ENCODE measurements at places on chromosomes 7 and 10. TPM values are rescaled to one million over a fixed set of nuclear protein-coding genes. Genes with fewer than 3 reads are reported as not detected.

DLG5 gene
- 8.9 TPM for total RNA-seq

GRCh38 chr10:95697429-95697828, 3.7 kb upstream of the TCTN3 start:
- peaks cover 13% of the 10 kb centered on the region for H3K4me1 ChIP-seq
- H3K27me3 ChIP-seq, result no peaks in the 10 kb centered on the region
- H3K27ac ChIP-seq, result no peak overlapping the region
- no peak overlapping the region for H3K4me3 ChIP-seq

GRCh38 chr10:88437411-88437810, 145.7 kb downstream of the RNLS start:
- H3K36me3 ChIP-seq, result no peaks in the 10 kb centered on the region
- no peak overlapping the region for H3K27ac ChIP-seq
- no peak overlapping the region for H3K4me3 ChIP-seq
- no peak for DNase-seq
- H3K27me3 ChIP-seq, result no peaks in the 10 kb centered on the region

GRCh38 chr7:19294619-19295018, 149.4 kb upstream of the FERD3L start:
- no peaks in the 10 kb centered on the region for H3K4me1 ChIP-seq
- H3K27ac ChIP-seq, result no peak overlapping the region
- DNase-seq, result no peak
- no peaks in the 10 kb centered on the region for H3K27me3 ChIP-seq

DNA sequence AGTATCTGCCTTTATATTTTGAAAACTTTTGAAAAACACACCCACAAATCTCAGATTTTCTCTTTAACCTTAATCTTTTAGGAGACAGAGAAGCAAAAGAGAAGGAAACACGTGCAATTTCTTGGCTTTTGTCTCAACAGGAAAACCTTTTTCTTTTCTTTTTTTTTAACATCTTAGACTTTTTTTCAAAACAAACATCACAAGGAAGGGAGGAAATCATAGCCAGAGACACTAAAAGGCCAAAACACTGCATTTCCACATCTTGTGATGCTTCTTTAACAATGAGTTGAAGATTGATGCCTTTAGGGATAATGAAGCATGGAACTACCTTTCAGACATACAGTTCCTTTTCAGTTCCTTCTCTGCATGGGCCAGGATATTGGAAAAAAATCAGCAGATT, 136.6 kb upstream of the NRBF2 start:
- H3K27ac ChIP-seq, result no peak overlapping the region
- peaks cover 12% of the 10 kb centered on the region for H3K4me1 ChIP-seq
- peaks cover 47% of the 10 kb centered on the region for H3K27me3 ChIP-seq
- H3K4me3 ChIP-seq, result no peak overlapping the region
- no peak for DNase-seq

DNA sequence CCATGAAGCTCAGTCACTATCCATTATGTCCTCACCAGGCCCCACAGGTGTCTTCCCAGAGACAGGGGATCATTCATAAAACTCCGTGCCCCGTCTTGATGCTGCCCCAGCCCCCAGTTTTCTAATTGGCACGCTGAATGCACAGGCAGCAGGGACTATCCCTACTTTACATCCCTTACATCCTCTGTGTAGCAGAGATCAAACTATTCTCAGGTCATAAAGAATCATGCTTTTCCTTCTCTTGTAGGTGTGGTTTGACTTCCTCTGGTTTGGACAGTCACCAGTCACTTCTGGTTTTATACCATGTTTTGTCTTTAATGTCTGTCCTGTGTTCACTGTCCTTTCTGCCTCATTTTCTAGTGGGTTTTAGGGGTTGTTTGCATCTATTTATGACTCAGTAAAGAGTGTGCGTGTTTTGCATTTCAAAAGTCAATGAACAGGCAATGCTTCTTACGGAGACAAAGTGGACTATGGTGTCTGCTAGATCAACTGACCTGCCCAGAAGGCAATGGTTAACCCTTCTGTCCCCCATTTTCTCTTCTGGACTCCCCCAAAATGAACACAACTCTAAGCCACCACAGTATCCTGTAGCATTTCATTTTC, 140.4 kb upstream of the NPVF start:
- no peaks in the 10 kb centered on the region for H3K36me3 ChIP-seq
- H3K27me3 ChIP-seq, result peaks cover 5% of the 10 kb centered on the region
- H3K27ac ChIP-seq, result no peak overlapping the region

GRCh38 chr7:20288036-20288435, 42.7 kb upstream of the ITGB8 start:
- H3K36me3 ChIP-seq, result no peaks in the 10 kb centered on the region
- no peaks in the 10 kb centered on the region for H3K27me3 ChIP-seq
- no peak for DNase-seq
- no peak overlapping the region for H3K4me3 ChIP-seq
- H3K4me1 ChIP-seq, result no peaks in the 10 kb centered on the region
- no peak overlapping the region for H3K27ac ChIP-seq

GRCh38 chr10:114576716-114577115, 81.4 kb downstream of the ABLIM1 start:
- DNase-seq, result no peak
- H3K27ac ChIP-seq, result peak overlapping the region; percentile 67
- no peaks in the 10 kb centered on the region for H3K27me3 ChIP-seq
- H3K36me3 ChIP-seq, result peaks cover 27% of the 10 kb centered on the region

DNA sequence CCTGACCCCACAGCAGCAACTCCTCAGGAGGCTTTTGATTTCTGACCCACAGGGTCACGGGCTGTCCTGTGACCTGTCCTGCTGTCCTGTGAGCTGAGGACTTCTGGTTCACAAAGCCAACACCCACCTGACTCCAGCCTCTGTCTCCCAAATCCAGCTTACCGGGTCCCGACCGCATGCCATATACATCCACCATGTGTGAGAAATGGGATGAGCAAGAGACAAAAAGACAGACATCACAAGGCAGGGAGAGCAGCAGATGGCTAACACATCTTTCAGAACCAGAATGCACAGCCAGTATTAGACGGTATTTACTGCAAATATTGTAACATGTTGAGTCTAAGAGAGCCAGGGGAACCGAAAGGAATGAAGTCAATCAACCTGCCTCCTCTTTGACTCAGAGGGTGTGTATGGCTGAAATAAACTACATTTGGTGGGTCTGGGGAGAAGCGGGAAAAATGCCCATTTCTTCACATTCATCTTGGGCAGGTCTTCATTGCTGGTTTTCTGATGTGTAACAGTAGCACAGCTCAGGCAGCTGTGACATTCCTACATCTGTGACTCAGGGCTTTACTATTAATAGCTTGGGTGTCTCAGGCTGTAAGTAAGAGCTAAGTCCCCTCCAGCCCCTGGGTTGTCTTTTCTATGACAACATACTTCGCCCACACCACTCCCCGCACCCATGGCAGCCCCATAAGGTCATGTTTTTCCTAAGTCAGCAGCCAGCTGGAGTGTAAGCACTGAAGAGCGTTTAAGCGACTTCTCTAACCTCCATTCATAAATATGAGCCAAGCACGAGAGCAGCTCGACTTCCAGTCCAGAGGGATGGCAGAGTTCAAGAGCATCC, 25.0 kb downstream of the ABLIM1 start:
- H3K27me3 ChIP-seq, result no peaks in the 10 kb centered on the region
- peaks cover 90% of the 10 kb centered on the region for H3K4me1 ChIP-seq

DNA sequence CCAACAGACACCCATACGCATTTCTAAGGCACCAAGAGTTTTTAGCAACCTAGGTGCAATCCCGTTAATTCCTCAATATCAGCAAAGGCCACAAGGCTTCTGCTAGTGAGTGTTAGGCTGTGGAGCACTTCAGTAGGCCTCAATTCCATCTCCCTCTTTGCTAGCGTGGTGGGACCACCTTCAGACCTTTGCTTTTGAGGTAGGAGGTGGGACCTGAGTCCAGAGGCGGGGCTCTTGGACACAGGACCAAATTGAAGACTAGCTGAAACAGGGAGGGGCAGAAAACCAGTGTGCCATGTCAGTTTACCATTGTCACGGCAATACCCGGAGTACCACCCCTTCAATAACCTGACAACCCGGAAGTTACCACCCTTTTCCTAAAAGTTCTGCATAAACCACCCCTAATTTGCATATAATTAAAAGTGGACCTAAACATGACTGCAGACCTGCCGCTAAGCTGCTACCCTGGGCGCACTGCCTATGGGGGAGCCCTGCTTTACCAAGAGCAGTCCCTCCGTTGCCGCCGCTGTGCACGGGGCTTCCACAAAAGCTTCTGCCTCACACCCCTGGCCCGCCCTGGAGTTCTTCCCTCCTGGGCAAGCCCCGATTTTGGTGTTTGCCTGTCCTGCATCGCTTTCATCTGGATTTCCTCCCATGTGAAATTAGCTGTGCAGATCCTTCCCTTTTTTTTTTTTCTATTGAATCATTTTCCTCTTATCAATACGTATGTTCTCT, 41.1 kb upstream of the EN2 start:
- H3K36me3 ChIP-seq, result no peaks in the 10 kb centered on the region
- H3K4me3 ChIP-seq, result no peak overlapping the region
- no peaks in the 10 kb centered on the region for H3K4me1 ChIP-seq
- no peak overlapping the region for H3K27ac ChIP-seq
- no peak for DNase-seq

- peaks cover 80% of the 10 kb centered on the region for H3K4me1 ChIP-seq
- H3K36me3 ChIP-seq, result no peaks in the 10 kb centered on the region
- H3K27ac ChIP-seq, result peak overlapping the region; percentile 81
- no peak overlapping the region for H3K4me3 ChIP-seq
- DNase-seq, result no peak
These were observed 108.3 kb downstream of the EGFR start for GRCh38 chr7:55127135-55127551.

DNA sequence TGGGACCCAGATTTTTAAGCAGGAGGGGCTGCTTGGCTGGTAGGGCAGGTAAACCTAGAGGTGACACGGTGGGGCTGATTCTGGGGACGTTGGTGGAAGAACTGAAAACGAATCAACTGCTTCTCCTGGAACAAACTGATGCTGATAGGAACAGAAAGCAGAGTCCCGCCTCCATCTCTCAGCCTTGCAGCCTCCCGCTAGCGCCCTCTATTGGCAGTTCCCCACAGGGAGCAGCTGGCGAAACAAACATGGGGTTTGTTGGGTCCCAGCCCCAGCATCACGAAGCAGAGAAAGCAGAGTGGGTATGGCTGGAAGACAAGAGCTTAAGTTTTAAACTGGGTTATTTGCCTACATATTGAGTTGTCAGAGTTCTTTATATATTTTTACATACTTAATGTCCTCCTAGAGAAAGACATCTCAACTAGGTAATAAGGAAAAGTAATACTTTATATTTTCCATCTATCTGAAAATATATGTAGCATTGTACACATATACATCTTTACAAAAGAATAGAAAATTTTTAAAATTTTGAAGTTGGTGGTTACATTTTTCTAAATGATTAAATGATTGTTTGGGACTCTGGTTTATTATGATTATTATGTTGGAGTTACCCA, 42.3 kb upstream of the FOXI2 start:
- no peak for DNase-seq
- H3K27ac ChIP-seq, result no peak overlapping the region
- H3K36me3 ChIP-seq, result no peaks in the 10 kb centered on the region
- no peaks in the 10 kb centered on the region for H3K4me1 ChIP-seq

- no peak overlapping the region for H3K27ac ChIP-seq
- DNase-seq, result no peak
- H3K36me3 ChIP-seq, result no peaks in the 10 kb centered on the region
- no peaks in the 10 kb centered on the region for H3K4me1 ChIP-seq
- H3K4me3 ChIP-seq, result no peak overlapping the region
These were observed 455.7 kb downstream of the DGKB start for GRCh38 chr7:14446829-14447228.

DNA sequence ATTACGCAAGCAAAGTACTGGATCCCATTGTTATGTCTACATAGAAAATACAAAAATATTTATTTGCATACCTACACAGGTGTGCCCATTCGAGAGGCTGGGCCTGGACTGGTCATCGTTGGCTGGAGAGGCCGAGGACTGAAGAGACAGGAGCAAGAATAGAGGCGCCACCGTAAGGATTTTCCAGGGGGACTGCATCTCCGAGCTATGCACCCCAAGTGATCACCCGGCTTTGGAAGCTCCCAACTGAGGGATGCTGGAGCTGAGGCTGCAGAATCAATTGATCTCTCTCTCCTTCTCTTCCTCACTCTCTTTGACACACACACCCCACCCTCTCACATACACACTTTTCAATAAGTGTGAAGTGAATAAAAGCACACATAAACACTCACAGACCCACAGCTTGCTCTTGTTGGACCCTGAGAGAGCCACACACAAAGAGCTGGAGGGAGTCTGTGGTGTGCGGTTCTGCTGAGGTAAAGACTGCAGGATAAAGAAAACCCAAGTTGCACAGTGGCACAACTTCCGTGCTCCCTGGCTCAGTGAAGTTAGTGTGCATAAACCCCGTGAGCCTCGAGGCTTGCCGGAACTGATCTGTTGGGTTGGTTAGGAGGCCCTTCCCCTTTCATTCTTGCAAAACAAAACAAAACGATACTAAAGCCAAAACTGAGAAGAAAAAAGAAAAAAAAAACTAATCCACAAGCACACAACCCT, at the start of gene AOAH:
Gene AOAH (minus strand): TSS at position 544 of the 714 bp plus-strand sequence. CDS start 346 bp downstream, at position 198.
- H3K27ac ChIP-seq, result peak within 1 kb of the TSS; percentile 9
- H3K27me3 ChIP-seq, result no peaks in the 10 kb centered on the region
- DNase-seq, result peak; percentile 55
- no peaks in the 10 kb centered on the region for H3K36me3 ChIP-seq
- peak within 1 kb of the TSS; percentile 34 for H3K4me3 ChIP-seq

GRCh38 chr7:15855525-15856109, 169.1 kb upstream of the MEOX2 start:
- DNase-seq, result no peak
- H3K27me3 ChIP-seq, result no peaks in the 10 kb centered on the region
- peak overlapping the region; percentile 52 for H3K27ac ChIP-seq
- no peaks in the 10 kb centered on the region for H3K36me3 ChIP-seq
- H3K4me3 ChIP-seq, result no peak overlapping the region

DNA sequence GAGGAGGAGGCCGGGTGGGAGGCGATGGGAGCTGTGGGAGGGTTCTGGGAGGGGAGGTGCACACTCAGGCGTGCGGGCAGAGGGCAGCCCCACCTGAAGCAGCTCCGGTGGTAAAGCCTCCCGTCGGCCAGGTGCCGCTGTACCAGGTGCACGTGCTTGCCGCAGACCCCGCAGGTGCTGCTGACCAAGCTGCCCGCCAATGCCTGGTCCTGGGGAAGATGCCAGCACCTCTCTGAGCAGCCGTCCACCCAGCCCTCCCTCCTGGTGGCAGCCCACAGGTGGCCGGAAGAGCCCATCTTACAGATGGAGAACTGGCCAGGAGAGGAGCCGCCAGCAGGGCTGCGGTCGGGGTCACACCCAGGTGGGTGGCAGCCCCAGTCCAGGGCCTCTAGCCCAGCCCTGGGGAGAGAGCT, 12.6 kb downstream of the MICALL2 start:
- peaks cover 6% of the 10 kb centered on the region for H3K4me1 ChIP-seq
- no peak overlapping the region for H3K27ac ChIP-seq
- peaks cover 9% of the 10 kb centered on the region for H3K36me3 ChIP-seq
- H3K27me3 ChIP-seq, result no peaks in the 10 kb centered on the region
- no peak for DNase-seq

- H3K4me3 ChIP-seq, result no peak overlapping the region
- no peak for DNase-seq
- peaks cover 9% of the 10 kb centered on the region for H3K4me1 ChIP-seq
- H3K27ac ChIP-seq, result no peak overlapping the region
- peaks cover 90% of the 10 kb centered on the region for H3K27me3 ChIP-seq
These were observed 5.0 kb upstream of the ZNF518A start for GRCh38 chr10:96125142-96125515.

ARHGEF35 gene
- total RNA-seq, result 0.38 TPM

AZGP1 gene
- 85.5 TPM for total RNA-seq

All from left ventricle myocardium inferior (tissue), 1 donor.